ENCODE measurements at places on chromosomes 13 and 19.

GRCh38 chr13:19382111-19382510, 179.2 kb downstream of the TPTE2 start:
- DNase-seq = no peak

- no peak for DNase-seq
Observed at GRCh38 chr13:34543836-34544235, 398.2 kb upstream of the NBEA start.

- no peak for DNase-seq
Observed at GRCh38 chr19:38452430-38453366, 19.2 kb downstream of the RYR1 start.

- DNase-seq = no peak
Observed at GRCh38 chr13:39729156-39729555, 73.7 kb downstream of the COG6 start.

- DNase-seq = peak; percentile 36
Observed at GRCh38 chr13:73835138-73835721, 299.0 kb downstream of the KLF12 start.

DNA sequence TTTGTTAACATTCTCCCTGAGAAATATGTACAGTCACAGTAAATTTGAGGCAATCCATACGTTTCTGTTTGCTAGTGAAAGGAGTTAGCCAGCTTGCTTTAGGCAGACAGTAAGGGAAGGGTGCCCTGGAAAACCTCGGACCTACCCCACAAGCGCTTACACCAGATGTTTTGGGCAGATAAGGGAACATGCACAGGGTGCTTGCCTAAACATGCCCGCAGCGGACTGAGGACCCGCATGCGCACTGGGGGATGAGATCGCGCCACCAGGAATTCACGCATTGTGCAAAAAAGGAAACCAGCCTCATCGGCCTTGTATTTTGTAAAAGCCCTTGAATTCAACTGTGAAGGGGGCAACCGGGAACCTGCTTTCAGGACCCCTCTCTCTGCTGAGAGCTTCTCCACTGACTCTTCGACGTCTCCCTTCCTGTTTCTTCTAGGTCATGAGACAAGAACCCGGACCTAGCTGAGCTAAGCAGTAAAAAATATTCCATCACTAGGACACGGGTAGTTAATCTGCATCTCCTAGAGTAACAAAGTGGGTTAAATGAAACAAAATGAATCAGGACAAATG, 1399.2 kb upstream of the ATXN8OS start:
- DNase-seq = peak; percentile 18

DNA sequence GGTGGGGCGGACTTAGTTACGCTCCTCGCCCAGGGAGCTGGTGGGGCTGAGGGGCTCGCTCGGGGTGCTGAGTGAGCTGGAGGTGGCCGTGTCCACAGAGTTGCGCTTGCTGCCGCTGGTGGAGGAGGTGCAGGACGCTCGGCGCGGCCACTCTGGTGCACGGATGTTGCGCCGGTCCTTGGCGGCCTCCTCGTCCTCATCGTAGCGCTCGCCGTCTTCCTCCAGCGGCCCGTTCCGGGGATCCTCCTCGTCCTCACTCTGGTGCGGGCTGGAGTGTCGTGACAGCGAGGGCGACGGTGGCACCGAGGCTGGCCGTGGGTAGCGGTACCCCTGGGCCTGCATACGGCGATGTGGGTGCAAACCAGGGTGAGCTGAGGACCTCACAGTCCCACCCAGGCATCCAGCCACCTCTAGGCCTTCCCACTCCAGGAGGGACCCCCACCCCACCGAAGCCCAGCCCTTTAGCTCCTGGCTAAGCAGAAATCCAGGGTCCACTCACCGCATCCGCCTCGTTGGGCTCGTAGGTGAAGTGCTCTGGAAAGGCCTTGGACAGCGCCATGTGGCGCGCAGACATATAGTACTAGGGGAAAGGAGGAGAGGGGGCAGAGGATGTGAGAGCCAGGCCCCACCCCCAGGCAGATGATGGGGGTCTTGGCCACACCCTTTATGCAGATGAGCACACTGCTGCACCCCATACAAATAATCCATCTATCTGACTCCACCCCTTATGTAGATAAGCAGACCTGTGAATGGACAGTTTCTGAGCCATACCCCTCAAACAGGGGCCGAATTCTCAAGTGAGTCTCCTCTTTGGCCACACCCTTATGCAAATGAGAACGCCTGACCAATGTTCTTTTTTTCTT, 4.4 kb downstream of the FTL start:
- DNase-seq = no peak

DNA sequence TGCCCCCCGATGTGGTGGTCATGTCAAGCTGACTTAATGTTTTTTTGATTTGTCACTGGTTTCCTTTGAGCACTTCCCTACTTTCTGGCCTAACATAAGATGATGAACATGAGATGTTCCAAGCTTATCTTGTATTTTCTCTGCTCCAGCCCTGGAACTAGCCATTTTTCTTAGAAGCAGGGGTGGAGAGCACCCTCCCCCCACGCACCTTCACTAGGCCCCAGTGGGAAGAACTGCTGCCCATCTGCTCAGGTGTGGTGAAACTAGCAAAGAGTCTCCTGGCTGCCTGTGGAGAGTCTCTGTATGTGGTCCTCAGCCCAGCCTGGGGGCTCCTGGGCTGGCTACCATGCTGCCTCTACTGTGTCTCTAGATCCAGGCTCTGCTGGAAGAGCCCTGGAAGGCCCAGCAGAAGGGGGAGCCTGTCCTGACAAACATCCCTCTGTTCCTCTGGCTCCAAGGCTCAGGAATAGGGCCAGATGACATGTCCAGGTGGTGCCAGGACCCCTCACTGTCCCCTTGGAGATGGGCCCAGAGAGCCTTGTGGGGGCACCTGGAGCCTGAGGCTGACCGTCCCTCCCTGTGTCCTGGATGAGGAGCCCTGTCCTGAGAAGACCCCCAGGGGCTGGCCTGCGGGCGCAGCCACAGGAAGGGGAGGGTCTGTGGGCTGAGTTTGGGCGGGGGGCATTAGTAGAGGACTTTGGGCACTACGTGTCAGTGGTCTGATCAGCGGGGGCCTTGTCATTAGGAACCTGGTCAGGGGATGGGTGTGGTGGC, 4.8 kb upstream of the ZNF14 start:
- no peak for DNase-seq

DNA sequence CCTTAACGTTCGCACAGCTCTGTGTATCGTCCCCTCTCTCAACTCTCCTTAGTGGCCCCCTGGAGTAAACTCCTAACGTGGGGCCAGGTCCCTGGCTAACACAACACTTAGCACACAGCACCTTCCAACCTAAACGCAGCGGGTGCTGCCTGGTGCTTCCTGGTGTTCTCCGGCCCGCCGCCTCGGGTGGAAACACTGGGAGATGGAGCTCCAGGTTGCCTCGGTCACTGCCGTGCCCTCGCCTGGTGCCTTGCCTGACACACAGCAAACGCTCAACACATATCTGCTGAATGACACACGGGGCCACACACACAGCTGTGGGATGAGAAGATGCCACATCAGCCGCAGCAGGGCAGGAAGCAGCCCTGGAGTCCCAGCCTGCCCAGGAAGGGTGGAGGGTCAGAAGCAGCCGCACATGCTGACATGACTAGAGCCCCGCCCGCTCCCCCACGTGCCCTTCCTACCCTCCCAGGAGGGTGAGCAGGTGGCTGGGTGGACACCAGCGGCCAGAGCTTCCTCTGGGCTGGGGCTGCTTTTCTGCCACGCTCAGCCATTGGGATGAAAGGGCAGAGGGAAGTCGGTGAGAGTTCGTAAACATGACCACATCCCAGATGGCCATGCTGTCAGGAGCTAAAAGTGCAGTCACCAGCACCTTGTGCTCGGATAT, 6.6 kb downstream of the PEPD start:
- DNase-seq = no peak

- no peak for DNase-seq
Observed at GRCh38 chr19:42697884-42698283, 42.4 kb downstream of the PSG3 start.

DNA sequence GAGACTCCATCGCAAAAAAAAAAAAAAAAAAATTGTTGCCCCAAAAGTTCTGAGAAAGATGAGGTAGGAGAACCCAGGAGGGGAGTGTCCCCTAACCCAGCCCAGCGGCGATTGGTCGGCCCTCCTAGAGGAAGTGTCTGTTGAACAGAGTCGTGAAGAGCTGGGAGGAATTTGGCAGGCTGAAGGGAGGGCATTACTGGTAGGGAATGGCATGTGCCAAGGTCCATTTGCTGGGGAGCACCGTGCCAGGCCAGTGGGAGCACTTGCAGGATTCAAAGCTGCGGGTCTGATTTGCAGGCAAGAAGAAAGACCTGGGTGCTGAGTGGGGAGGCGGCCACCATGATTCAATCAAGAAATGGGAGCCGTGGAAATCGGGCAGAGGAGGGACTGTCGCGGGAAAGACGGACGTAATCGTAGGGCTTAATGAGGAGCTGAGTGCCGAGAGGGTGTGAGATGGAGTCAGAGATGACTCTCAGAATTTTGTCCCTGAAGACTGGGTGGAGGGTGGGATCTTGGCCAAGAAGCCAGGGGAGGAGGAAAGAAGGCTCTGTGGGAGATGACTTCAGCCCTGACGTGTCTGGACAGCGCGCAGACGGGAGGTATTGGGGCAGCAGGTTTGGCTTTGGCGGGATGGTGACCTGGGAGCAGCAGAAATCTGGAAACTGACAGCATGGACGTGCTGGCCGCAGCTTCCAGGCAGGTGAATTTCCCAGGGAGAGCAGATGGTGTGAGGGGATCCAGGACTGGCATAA, 15.4 kb downstream of the CERS4 start:
- DNase-seq = no peak

- no peak for DNase-seq
Observed at GRCh38 chr13:37899753-37900152, 30.2 kb upstream of the TRPC4 start.

GRCh38 chr13:78596399-78596735, 7.0 kb downstream of the POU4F1 start:
- no peak for DNase-seq

- DNase-seq = no peak
Observed at GRCh38 chr13:100715604-100716003, 41.0 kb upstream of the TMTC4 start.

- no peak for DNase-seq
Observed at GRCh38 chr13:107252021-107252420, 684.1 kb upstream of the ARGLU1 start.

Data from KBM-7 (cell line).